ENCODE measurements at places on chromosomes 6 and 20.

DNA sequence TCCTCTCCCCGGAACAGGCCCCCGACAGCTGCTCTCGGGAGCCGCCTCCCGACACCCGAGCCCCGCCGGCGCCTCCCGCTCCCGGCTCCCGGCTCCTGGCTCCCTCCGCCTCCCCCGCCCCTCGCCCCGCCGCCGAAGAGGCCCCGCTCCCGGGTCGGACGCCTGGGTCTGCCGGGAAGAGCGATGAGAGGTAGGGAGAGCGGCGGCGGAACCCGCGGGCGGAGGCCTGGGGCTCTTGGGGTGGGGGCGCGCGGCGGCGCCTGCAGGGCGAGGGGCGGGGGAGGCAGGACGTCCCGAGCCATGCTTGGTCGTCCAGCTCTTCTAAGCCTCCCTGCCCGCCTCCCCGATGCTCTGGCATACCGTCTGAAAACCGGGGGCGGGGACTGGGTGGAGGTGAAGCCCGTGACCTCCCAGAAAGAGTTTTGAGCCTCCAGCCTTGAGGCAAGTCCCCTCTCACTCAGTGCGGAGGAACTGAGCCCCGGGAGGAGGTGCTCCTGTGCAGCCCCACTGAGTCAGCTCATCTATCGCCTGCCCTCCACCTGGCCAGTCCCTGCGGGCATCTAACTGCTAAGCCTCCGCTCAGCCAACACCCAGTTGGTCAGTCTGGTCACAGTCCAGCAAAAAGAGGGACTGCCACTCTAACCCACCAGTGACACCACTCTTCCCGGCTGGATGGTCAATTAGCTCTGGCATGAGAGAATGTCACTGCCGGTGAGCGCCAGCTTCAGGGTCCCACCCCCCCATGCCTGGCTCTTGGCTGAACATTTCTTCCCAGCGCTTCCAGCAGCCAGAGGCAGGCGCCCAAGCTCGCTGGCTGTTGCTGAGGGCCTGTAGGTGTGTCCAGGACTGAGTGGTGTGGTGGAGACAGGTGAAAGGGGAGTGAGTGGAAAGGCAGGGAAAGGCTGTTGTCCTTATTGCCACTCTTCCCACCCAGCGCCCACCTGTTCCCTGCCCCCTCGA is 482 bp downstream of the DDR1 start:
- peak; percentile 67 for DNase-seq

- DNase-seq, result no peak
These were observed 23.7 kb downstream of the TRMT11 start for GRCh38 chr6:126010040-126010439.

DNA sequence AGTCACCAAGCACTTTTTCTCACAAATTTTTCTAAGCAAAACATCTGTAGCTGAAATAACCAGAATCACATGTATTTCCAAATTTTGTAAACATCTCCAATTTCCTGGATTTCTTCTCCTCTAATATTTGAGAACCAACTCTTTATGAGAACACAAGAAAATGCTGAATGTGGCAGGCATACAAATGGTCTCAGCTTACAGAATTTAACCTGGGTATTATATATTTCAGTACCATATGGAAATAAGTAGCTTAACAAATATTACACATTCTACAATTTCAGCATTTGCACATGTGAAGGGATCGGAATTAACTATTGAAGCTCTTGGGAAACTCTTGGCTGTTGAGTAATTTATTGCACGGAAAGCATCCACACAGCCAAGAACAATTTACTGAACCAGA is 92.5 kb downstream of the TBXT start:
- DNase-seq, result no peak

DNA sequence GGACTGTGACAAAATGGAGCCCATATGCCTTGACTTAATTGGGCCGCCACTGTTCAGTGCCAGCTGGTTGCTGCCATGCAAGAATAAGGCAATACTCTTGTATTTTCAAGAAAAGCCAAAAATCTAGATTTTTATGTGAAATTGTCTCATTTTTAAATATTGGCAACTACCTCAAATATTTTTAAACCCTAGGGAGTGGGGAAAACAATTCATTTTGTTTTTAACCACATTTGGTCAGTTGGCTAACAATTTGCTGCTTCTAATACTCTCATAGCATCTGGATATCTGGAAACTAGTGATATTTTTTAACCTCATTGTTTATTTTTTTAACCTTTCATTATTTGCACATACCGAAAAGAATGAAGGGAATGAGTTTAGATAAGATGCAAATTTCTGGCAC is 91.0 kb downstream of the EYA2 start:
- no peak for DNase-seq

DNA sequence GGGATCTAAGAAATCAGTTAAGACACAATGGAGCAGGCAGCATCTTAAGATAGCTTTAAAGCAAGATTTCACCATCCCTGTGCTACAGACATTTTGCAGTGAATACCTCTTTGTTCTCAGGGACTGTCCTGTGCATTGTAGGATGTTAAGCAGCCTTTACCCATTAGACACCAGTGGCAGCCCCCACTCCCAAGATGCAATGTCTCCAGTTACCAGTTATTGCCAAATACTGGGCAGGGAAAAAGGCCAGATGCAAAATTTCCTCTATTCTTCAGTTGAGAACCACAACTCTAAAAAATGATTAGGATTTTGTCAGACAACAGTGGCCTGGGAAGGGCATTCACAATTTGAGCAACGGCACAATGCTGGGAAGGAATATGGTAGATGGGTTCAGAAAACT is 6.1 kb downstream of the FBXO5 start:
- DNase-seq, result no peak

DNA sequence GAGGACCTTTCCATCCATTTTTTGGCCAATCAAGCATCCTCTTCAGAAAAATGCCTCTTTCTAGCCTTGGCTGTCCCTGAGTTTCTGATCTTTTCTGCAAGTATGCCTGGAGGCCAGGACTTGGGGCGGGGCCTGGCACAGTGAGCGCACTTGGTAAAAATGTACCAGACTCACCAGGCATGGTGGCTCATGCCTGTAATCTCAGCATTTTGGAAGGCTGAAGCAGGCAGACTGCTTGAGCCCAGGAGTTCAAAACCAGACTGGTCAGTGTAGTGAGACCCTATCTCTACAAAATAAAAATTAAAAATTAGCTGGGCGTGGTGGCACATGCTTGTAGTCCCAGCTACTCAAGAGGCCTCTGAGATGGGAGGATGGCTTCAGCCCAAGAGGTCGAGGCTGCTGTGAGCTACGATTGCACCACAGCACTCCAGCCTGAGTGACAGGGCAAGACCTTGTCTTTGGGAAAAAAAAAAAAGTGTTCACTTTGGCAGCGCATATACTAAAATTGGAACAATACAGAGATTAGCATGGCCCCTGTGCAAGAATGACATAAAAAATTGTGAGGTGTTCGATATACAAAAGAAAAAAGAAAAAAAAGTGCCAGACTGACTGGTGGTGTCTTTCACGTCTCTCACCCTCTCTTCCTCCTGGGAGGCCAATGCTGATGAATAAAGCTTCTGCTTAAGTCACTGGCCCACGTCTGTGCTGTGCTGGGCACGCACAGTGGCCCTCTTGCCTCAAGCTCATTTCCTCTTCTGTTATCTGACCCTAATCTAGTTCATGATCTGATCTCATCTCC is 18.1 kb upstream of the SLC9A8 start:
- DNase-seq, result no peak

DNA sequence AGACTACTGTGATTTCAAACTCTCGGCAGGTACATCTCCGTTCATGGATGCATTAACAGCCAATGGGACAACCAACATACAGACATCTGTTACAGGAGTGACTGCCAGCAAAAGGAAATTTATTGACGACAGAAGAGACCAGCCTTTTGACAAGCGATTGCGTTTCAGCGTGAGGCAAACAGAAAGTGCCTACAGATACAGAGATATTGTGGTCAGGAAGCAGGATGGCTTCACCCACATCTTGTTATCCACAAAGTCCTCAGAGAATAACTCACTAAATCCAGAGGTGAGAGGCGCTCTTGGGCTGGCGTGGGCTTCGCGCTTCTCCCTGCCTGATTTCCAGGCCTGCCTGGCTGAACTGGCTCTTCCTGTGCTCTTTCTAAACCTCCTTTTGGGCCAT is 68.4 kb downstream of the RPP40 start:
- DNase-seq, result no peak

- no peak for DNase-seq
These were observed 24.4 kb downstream of the TBC1D32 start for GRCh38 chr6:121309768-121310469.

DNA sequence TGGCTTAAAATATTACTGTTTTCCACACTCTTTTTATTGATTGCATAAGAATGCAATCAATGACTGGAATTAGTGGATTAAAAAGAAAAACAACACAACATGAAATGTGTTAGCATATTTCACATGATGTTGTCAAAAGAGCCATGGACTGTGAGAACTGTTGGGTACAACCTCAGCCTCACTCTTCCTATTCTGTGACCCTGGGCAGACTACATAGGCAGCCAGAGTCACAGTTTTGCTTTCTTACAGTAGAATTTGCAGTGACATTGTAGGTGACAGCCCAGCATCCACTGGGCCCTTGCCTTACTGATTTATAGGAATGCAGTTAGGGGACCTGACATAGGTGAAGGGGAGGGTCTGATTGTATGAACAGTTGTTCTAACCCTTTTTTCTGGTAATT is 471.4 kb upstream of the SLC35B3 start:
- no peak for DNase-seq

DNA sequence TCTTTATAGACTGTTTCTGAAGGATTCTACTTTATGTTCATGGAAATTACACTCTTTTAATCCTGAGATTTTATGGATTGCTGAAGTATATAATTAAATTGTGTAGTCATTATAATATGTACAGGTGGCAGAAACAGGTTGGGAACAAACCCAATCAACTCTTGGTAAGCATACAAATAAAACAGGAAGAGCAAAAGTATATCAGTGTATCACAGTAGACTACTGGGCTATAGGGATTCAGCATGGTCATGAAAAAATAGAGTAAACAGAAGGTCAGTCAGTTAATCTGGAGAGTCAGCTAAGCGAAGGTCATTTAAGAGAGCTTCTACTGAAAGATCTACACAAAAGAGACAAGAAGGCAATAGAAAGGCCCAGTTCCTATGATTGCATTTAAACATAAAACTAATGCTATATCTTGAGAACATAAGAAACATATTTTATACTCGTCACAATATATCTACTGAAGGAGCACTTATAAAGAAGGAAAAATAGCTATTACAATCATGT is 178.9 kb upstream of the ECI2 start:
- no peak for DNase-seq

DNA sequence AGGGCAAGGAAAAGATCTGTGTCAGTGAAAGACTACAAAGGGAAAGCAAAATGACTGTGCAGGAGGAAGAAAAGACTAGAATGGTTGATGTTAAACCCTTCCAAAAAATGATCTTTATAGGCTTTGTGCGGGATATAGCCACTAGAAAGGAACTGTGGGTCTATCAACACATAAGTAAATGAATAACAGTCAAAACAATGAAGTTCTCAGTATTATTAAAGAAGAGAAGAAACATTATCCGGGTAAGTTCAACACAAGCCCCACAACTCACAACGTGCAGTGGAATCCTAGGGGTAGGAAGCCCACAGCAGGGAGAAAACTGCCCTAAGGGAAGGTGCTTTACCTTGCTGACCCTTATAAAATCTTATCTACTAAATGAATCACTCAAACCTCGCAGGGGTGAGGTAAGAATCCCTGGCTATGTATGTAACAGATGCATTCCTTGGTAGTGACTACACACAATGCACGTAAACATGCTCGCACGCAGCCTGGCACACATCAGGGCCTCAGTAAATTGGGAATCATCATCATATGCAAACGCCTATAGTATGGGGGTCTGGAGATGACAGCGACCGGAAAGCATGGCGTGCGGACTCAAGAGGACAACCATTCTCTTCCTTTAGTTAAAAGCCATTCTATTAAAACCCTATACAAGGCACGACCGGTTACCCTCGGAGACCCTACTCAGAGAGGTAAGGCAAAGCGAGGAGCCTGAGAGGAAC is 11.3 kb downstream of the TFAP2A start:
- no peak for DNase-seq

DNA sequence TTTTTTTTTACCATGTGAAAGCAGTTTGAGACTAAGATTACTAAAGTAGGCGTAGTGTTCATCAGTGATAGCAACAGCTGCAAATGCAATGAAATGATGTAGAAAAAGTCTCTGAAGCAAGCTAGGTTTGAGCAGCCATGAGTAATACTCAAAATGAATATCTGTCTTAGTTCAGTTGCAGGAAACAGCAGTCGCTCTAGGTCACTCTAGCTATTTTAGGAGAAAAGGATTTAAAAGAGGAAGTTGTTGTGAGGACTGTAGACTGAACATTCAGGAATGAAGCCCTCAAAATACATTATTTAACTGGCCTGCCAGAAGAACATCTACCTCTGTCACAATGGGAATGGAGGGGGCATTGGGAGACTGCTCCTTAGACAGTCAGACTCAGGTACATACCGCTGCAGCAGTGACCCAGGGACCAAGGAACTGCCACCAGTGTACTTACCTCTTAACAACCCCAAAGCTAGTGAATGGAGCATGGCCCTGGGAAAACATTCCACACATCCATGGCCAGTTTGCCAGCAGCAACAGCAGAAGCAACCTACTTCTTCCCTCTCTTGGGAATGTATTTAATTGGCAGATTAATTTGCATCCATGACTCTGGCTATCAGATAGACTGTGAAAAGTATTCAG is 243.0 kb upstream of the KHDRBS2 start:
- no peak for DNase-seq

GRCh38 chr6:38773338-38773737 is 58.2 kb downstream of the DNAH8 start:
- DNase-seq, result no peak

DNA sequence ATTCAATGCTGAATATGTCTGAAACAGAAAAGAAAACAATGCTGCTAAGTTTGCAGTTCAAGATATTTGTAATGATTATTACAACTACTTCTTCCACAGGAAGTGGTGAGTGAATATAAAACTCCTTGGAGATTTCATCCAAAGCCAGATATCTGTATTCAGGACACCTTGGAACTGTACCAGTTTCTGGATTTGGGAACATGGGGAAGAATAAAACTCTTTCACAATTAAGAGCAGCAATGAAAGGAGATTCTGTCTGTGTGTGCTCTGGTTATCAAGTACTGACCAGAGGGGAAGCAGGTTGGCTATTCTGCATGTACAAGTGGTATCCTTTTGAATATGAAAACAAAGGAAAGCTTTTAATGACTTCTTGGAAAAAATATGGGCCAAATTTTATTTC is 21.1 kb downstream of the ELOVL2 start:
- DNase-seq, result no peak

DNA sequence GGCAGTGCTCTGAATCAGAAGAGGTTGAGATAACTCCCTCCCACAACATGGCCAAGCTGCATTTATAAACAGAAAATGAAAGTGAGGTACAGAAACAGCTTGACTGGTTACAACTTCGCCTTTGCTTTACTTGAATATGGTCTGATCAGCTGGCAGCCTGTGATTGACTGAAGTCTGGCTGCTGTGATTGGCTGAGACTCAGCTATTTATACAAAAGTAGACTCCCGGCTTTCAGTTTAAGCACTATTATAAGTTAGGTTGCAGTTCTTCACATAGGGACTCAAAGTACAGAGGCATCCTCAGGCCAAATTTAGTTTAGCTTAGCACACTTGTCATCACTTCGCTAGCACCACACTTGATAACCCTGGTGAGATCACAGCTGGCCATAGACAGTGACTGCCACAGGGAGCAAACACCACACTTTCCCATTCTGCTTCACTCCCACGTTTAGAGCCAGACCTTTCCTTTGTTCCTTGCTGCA is 362.6 kb downstream of the EPM2A start:
- peak; percentile 6 for DNase-seq

- no peak for DNase-seq
These were observed 47.8 kb downstream of the BICRAL start for GRCh38 chr6:42829561-42830092.

Measured in GM19239 (cell line).